ENCODE measurements at places on chromosomes 12 and 14. TPM values are rescaled to one million over a fixed set of nuclear protein-coding genes. Genes with fewer than 3 reads are reported as not detected.

RASSF9 gene
- total RNA-seq, result 5.6 TPM

KRT79 gene
- total RNA-seq, result not detected

- DNase-seq, result no peak
Observed at GRCh38 chr12:2922329-2922728, 31.6 kb downstream of the TULP3 start.

DNA sequence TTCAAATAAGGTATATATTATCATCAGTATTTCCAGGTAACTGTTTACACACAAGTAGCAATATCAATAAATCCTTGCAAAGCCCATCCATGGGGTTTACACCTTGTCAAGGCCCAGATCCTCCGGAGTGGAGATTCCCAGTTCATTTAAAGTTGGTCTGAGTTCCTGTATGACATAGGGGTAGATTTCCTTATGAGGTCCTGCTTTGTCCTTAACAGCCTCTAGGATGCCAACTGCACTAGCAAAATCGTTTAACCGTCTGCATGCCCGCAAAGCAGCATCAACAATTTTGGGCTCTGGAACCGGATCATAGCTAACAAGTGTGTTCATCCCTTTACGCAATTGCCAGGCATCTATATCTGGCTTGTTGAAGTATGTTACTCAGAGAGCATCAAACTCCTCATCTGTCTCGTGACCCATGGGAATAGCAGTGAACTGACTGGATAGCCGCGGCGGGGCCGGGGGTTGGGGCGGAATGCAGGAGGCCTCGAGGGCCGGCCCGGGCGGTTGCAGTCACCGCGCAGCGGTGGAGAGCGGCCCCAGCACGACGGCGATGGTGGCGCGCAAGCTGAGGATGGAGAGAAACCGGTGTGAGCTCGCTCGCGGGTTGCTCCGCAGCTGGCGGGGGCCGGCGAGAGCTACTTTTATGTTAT is 30.6 kb upstream of the FBXO34 start:
- DNase-seq, result no peak

TEX22 gene
- under 0.01 TPM for total RNA-seq

- no peak for DNase-seq
Observed at GRCh38 chr14:68940614-68941185, 38.4 kb downstream of the ACTN1 start.

DNA sequence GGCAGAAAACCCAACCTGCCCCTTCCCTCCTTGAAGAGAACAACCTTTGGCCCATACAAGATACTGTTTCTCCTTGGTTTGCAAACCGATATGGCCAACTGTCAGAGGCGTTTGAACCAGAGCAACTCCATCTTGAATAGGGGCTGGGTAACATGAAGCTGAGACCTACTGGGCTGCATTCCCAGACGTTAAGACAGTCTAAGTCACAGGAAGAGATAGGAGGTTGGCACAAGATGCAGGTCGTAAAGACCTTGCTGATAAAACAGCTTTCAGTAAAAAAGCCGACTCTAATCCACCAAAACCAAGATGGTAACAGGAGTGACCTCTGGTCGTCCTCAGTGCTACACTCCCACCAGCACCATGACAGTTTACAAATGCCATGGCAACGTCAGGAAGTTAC is 42.7 kb upstream of the TMEM132C start:
- DNase-seq, result no peak

DNA sequence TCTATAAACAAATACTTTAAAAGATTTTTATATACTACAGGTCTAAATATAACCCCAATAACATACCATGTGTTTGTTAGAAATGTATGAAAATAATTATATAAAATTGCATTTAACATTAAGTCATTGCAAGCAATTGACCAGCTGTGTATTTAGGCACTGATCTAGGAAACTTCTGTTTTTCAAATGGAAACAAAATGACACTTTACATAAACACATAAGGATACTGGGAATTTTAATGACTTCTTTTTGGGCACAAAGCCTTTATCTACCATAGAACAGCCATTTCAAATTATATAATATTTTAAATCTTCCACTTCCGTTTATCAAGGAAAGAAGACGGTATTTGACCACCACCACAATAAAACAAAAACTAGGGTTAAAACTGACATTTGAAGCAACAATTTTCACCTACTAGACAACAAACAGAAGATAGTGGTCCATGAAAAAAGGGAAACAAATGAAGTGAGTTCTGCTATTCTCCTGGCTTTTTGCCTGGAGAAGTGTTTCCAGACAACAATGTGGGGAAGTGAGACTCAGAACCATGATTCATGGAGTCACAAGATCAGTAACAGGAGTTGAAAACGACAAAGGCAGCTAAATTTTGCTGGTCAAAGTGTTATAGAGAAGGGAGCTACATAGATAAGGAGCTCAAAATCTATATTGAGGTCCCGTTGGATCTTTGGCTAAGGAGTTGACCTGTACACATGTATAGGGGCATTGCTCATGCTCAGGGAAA is 475.1 kb downstream of the TRHDE start:
- DNase-seq, result peak; percentile 54

GRCh38 chr14:74962493-74962892 is 7.1 kb upstream of the PGF start:
- no peak for DNase-seq

- DNase-seq, result no peak
Observed at GRCh38 chr14:65850429-65851135, 438.1 kb downstream of the FUT8 start.

DNA sequence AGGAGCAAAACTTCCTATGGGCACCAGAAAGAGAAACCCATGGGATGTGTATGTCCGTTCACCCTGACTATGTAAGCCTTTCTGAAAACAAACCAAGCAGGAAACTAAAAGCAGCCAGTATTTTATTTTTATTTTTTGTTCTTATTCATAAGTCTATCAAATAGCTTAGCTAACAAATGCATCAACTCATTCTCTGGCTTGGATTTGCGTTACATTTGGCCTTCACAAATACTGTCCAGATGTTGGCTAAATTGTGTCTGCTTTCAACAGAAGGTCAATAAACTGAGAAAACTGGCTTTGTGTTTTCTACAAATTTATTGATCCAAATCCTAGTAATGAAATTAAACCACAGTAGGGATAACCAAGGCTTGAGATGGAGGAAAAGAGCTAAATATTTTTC is 379.0 kb downstream of the NOVA1 start:
- no peak for DNase-seq

DNA sequence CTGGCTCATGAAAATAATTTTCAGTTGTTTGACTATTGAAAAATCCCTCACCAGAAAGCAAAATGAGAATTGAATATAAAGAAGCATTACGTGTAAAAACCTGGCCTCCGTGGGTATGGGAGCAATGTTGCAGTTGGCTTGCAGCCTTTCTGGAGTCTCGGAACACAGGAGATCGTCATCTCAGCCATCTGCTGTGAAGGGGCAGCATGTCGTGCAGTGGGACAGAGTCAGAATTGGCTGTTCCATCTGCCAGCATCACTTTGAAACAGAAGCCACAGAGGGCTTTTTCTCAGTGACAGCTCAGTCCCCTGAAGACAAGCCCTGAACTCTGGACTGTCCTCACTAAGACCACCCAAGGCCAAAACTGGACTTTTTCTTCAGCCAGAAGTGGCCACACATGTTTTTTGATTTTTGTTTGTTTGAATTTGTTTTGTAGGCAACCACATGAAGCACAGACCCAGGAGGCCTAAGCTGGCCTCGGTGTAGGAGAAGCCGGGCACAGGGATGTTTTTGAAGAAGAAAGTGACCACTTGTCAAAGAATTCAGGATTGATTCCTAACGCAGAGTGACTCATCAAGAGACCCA is 170.8 kb upstream of the DYRK2 start:
- no peak for DNase-seq

AKAP3 gene
- total RNA-seq, result 1.5 TPM
